Pulmonary artery endothelial cell (primary cell): ENCODE measurements at places on chromosomes 7 and 10.
A peak's percentile ranks its signal among the peaks of the same experiment; 100 is the strongest.

DNA sequence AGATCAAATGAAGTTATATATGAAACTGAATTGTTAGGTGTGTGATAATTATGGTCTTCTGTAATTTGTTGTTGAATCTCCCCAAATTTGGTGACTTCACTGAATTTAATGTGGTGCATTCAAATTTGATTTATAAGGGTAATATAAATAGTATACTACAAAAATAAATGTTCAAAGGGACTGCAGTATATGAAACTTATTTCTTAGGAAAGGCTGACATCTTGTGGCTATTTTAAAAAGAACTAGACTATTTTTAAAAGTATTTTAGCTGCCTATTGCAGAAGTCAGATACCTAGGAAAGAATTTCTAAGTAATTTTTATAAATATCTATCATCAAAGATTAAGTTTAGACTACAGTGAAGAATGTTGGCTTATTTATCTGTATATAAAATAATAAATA lies 36.6 kb downstream of the ATRNL1 start:
- no peak for DNase-seq

DNA sequence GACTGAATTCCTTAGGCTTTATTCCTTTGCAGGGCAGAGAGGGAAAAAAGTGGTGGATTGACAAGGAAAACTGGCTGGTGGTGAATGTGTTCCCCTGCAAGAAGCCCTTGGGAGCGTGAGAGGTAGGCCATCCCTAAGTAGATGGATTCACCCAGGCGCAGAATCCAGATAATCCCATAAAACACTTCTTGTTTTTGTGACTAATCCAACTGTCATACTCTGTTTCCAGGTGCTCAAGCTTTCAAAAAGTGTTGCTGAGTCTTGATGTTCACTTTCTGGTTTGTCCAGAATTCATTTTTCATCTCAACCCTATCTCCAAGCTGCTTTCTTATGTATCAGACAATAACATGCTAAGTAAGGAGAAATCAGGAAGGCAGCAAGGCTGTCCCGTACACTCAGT lies 250.8 kb upstream of the HABP2 start:
- DNase-seq, result no peak

DNA sequence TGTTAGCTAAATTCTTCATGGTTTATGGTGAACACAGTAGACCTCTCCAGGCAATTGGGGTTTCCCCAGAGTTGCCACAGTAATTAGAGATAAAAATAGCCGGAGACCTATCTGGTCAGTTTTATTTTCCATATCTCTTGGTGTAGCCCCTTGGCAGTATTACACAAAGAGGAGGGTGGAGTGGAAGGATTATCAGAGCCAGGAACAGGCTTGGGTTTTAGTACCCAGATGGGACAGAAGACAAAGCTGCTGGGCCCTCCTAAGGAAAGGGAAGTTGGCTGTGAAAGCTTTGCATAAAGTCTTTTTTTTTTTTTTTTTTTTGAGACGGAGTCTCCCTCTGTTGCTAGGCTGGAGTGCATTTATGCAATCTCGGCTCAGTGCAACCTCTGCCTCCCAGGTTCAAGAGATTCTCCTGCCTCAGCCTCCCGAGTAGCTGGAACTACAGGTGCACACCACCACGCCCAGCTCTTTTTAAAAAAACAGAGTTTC lies 9.7 kb downstream of the ZSCAN21 start:
- DNase-seq, result no peak

GRCh38 chr7:51175992-51176388 lies 140.6 kb downstream of the COBL start:
- no peak for DNase-seq

GRCh38 chr10:6052247-6053221 lies 9.6 kb downstream of the IL2RA start:
- no peak for DNase-seq

DNA sequence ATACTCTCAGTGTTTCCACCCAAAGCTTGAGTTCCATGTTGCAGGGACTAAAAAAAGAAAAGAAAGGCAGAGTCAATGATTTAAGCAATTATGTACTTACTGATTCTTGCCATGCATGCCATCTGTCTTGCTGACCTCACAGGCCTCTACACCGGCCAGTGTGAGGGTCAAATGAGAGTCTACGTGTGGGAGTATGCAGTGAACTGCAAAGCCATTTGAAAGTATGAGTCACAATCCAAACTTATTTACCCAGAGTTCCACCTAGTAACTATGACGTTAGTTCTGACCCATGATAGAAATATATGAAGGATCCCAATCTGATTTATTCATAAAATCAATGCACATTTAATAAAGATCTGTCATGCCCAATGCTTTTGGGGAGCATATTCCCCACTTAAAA lies 26.5 kb downstream of the PDE1C start:
- DNase-seq, result no peak

DNA sequence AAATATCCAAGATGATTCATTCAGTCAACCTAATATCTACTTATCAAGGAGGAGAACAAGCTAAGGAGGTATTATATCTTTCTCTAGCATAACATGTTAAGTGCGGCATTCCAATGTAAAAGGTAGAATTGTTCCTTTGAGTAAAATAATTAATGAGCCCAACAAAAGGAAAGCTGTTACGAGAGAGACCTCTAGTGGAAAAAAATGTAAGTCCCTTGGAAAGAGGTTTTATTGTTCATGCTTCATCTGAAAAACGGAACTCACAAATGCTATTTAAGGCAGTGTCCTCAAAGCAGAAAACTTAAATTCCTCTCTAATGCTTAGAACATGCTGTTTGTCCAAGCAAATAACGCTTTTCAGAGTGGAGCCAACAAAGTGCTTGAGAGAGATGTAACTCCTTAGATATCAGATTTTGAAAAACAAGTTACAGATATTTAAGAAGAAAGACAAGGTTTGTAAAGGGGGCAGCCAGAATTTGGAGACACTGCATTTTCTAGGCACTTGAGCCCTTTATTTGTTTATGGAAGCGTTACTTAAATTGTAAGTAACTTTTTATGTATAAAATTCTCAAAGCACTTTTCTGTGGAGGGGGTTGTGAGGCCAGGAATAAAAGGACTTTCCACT lies 119.9 kb downstream of the TFEC start:
- no peak for DNase-seq

GRCh38 chr10:92244796-92245195 lies 46.1 kb downstream of the CPEB3 start:
- no peak for DNase-seq

- no peak for DNase-seq
Measured at GRCh38 chr10:116158036-116158435, 115.0 kb downstream of the GFRA1 start.

DNA sequence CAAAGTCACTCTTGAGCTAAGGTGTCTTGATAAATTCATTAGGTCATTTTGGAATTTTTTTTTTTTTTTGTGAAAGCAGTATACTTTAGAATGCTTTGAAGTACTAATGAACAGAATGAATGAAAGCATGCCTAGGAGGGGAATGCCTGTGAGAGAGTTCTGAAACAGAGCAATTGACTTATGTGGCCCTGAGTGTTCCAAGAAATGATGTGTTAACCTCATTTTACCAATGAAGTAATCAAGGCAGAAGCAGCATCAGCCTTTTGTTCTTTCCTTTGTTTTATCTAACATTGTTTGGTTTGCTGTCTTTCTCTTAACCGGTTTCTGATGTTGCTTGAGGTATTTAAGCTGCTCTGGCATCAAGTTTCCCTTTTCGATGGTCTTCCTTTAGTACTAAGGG lies 154.6 kb upstream of the HGF start:
- no peak for DNase-seq

- DNase-seq, result peak; percentile 48
Measured at GRCh38 chr10:30671026-30671616, 41.6 kb upstream of the LYZL2 start.

DNA sequence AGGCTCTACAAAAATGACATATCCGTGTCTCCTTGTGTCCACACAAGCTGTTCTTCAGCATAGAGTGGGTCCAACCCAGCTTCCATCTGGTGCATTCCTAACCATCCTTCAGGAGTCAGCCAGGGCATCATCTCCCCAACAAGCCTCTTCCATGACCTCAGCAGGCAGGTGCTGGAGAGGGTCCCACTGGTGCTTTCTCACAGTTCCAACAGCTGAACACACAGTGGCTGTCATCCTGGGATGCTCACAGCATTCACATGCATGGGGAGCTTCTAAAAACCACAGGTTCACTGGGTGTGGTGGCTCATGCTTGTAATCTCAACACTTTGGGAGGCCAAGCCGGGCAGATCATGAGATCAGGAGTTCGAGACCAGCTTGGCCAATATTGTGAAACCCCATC lies 6.4 kb upstream of the CYP3A4 start:
- no peak for DNase-seq

DNA sequence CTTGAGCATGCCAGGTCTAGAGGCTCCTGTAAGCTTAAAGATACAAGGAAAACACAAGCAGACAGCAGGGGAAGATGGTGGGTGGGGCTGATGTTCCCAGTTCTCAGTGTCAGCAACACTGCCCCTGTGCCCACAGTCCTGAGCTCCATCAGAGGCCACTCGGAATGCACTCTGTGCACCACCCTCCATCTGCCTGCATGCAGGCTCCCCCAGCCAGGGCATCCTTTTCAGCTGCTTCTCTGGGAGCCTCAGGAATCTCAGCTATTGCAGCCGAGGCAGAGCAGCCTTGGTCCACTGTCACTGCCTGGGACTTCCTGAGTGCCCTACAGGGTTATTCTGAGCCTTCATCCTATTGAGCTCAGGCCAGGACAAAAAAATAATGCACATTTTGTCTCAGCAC lies 22.2 kb downstream of the LBX1 start:
- DNase-seq, result no peak

GRCh38 chr7:151018421-151019129 lies 5.7 kb downstream of the ATG9B start:
- no peak for DNase-seq

DNA sequence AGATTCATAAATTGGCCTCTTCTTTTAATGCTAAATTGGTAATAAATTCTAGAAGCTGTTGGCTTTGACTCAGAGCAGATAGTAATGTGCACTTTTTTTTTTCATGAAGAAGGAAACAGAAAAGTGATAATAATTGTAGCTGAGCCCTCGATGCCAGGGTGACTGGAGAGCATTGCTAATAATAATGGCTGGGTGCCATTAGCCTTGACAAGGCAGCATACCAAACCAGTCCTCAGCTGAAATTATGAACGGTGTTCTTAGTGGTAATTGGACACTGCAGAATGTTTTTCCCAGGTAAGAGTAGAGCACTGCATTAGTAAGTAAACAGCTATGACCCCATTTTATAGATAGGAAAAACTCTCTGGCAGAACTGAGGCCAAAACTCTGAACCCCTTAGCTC lies 18.9 kb downstream of the PLEKHA8 start:
- DNase-seq, result no peak

GRCh38 chr10:119283387-119283786 lies 76.0 kb downstream of the GRK5 start:
- DNase-seq, result no peak

DNA sequence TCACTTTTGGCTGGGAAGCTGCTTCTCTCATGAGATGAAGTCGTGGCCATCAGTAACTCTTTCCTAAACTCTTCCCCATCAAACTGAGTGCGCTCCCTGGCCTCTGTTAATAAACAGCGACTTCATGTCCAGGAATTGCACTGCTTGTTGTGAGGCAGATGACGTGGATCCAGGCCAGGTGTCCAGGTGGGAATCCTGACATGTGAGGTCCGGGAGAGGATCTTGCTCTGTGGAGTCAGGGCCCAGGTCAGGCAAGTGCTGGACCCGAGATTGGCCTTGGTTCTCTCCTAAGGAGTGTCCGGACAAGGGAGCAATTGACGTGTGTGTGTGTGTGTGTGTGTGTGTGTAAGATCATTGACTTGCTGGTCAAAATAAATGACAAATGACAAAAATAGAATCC lies 362.7 kb downstream of the GLRX3 start:
- DNase-seq, result no peak

GRCh38 chr7:44515590-44516268 lies 25.3 kb upstream of the NUDCD3 start:
- DNase-seq, result no peak

- DNase-seq, result no peak
Measured at GRCh38 chr7:79339208-79339925, 114.1 kb downstream of the MAGI2 start.

DNA sequence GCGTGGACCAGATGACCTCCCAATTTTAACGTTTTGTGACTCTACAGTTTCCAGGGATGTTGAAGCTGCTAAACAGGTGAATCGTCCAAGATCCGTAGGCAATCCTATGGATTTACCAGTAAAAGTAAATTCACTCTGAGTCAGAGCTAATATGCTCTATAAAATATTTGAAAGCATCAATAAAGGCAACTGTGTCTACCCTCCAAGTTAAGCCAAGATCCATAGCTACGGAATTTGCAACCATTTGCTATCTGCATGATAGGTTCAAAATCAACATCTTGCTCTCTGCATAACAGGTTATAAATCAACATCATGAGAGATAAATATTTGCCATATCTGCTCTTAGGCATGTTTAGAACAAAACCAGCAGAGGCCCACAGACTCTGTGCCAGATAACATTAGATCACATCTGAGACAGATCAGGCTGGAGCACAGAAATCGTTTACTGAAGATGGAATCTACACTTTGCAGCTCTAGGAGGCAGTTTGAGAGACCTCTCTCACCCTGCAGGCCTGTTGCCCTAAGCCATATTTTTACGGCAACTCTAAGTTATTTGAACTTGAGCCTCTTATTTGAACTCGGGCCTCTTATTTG lies 80.7 kb upstream of the PDCD4 start:
- no peak for DNase-seq

GRCh38 chr7:5532536-5533335 lies 109.1 kb upstream of the TNRC18 start:
- no peak for DNase-seq

DNA sequence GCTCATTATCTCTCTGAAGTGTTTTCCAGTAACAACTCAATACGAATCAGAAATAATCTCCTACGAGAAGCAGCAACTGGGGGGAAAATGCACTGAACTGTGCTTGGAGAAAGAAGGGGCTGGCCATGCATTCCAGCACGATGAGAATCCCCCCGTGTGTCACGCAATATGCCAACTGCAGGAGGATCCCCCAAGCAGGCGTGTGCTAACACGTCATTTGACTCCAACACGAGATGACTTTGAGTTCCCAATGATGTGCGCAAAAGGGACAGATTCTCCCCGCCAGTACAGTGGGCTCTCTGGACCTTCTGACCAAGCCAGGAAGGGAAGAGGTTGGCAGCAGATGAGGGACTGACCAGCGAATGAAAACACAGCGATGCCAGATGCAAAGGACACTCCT lies 105.5 kb downstream of the KCNMA1 start:
- no peak for DNase-seq

DNA sequence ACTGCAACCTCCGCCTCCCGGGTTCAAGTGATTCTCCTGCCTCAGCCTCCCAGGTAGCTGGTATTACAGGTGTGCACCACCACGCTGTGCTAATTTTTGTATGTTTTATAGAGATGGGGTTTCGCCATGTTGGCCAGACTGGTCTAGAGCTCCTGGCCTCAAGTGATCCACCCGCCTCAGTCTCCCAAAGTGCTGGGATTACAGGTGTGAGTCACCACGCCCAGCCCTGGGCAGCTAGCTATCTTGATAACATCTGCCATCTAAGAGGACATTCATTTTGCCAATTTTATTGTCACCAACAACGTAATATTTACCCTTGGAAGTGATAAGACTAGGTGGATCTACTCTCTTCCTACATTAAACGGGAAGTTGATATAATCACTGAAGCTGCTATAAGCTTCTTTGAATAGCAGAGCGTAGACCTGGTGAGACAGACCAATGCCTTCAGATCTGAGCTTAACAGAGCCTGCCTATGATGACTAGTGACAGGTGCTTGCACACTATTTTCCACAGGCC lies 39.7 kb upstream of the SLC35B4 start:
- DNase-seq, result no peak
